ENCODE measurements at places on chromosomes 3 and 15. TPM values are rescaled to one million over a fixed set of nuclear protein-coding genes. Genes with fewer than 3 reads are reported as not detected.

GRCh38 chr3:64595253-64595694, 92.5 kb downstream of the ADAMTS9 start:
- no peak overlapping the region for H3K4me3 ChIP-seq
- H3K27me3 ChIP-seq, result no peaks in the 10 kb centered on the region
- H3K4me1 ChIP-seq, result no peaks in the 10 kb centered on the region
- no peaks in the 10 kb centered on the region for H3K36me3 ChIP-seq
- no peak for DNase-seq

DNA sequence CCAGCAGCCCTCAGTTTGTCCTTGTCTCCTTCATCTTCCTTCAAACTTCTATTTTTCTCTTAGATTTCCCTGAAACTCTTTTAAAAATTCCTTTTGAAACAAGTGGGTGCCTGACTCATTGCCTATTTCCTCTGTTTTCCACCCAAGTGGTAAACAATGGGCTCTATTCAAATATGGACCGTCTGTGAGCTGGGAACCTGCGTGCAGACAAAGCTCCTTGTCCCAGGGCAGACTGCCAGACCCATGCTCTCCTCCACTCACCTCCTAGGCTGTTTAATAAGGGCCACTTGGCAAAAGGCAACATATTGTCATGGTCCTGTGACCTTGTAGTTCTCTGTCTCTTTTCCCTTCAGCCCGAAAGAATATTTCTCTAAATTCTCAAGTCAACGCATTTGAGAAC, 332.7 kb upstream of the THBS1 start:
- no peaks in the 10 kb centered on the region for H3K36me3 ChIP-seq
- peaks cover 16% of the 10 kb centered on the region for H3K4me1 ChIP-seq
- no peak for DNase-seq
- H3K27me3 ChIP-seq, result peaks cover 9% of the 10 kb centered on the region
- no peak overlapping the region for H3K4me3 ChIP-seq

The COL8A1 gene
- not detected for total RNA-seq

- DNase-seq, result no peak
- H3K4me1 ChIP-seq, result no peaks in the 10 kb centered on the region
- H3K4me3 ChIP-seq, result no peak overlapping the region
- no peaks in the 10 kb centered on the region for H3K36me3 ChIP-seq
Measured at GRCh38 chr3:193879099-193879863, 256.7 kb upstream of the HES1 start.

DNA sequence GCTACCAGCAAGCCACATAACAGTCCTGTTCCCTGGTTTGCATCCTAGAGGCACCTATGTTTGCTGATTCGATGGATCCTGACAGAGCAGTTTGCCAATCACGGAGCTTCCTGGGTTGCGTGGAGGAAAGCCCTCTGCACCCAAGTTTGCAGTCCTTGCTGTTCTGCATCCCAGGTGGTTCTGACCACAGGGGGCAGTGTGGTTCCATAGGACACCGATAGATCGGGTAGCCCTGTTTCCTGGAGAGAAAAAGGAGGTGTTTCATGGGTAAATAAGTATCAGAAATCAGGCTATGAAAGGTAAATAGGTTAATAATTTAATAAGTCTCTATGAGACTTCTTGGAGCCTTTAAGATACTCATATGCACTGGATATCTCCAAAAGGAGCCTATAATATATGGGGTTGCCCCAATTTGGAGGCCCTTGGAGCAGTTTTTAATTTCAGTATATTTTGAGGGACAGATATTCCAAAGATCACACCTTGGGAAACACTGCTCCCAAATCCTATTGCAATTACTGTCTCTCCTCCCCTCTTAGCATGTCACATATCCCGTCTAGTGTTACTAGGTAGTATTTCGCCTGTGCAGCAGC, 194.6 kb upstream of the TPM1 start:
- peak; percentile 73 for DNase-seq
- H3K4me3 ChIP-seq, result no peak overlapping the region
- H3K4me1 ChIP-seq, result no peaks in the 10 kb centered on the region

- H3K27me3 ChIP-seq, result no peaks in the 10 kb centered on the region
- H3K4me1 ChIP-seq, result peaks cover 1% of the 10 kb centered on the region
- no peaks in the 10 kb centered on the region for H3K36me3 ChIP-seq
- no peak overlapping the region for H3K27ac ChIP-seq
Measured at GRCh38 chr3:50388016-50388719, 28.8 kb upstream of the TMEM115 start.

DNA sequence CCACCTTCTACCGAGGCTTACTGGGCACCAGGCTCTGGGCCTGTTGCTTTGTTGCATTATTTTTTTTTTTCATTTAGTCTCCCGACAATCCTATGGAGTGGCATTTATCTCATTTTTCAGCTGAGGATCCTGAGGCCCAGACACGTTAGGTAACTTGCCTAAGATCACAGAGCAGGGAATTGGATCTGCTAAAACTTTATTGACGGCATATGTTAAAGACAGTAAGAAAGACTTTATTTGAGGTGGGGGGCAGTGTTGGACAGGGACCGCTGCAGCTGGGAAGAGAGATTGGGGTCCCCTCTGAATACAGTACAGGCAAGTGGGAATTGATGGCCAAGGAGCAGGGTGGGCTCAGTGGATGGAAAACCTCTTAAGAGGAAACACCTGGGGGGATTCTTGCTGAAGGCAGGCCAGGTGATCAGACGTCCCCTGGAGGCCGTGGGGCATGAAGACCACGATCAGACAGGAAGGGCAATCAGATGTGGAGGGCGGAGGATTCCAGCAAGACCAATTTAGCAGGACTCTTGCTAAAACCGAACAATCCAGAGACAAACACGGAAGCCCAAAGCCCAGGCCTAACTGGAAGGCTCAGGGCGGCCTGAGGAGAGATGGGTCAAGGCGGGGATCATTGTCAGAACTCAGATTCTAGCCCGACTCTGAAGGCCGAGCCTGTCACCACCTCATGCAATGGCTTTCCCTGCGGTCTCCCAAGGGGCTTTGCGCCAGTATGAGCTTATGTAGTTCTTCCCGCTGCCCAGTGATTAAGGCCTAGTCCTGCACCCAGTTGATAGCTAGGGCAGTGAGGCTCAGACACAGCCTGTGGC, 53.7 kb downstream of the RGMA start:
- H3K4me3 ChIP-seq, result no peak overlapping the region
- peaks cover 2% of the 10 kb centered on the region for H3K27me3 ChIP-seq
- peaks cover 9% of the 10 kb centered on the region for H3K4me1 ChIP-seq
- H3K36me3 ChIP-seq, result no peaks in the 10 kb centered on the region
- DNase-seq, result no peak

DNA sequence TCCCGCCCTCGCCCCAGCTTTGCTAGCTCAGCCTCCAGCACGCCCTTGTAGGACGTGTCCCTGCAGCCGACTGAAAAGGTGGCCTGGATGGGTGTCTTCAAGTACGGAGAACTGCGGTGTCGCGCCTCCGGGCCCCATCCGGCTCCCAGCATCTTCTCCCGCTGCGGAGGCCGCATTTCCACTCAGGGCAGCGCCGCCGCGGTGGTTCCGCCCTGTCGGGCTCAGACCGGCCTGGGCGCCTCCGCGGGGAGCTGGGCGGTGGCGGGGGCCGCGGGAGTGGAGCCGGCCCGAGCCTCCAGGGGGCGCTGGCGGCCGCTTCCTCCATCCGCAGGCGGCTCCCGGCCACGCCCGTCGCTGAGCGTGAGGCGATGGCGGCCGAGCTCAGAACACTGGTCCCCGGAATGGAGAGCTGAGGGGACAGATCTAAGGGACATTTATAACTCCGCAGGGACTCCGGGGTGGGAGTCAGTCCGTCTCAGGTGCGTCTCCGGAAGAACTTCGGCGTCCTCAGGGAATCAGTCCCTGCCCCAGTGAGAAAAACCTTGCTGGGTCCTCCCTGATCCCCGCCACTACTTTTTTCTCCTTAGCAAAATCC, 13.6 kb upstream of the SMCO1 start:
- peaks cover 8% of the 10 kb centered on the region for H3K4me1 ChIP-seq
- no peaks in the 10 kb centered on the region for H3K36me3 ChIP-seq
- peak overlapping the region; percentile 74 for H3K4me3 ChIP-seq
- peak; percentile 93 for DNase-seq
- peaks cover 2% of the 10 kb centered on the region for H3K27me3 ChIP-seq
- peak overlapping the region; percentile 72 for H3K27ac ChIP-seq

The GRAMD1C gene
- total RNA-seq, result 0.87 TPM

GRCh38 chr15:98953000-98953787, 54.4 kb downstream of the PGPEP1L start:
- H3K27ac ChIP-seq, result peak overlapping the region; percentile 48
- H3K4me3 ChIP-seq, result no peak overlapping the region
- peak; percentile 61 for DNase-seq
- H3K4me1 ChIP-seq, result peaks cover 17% of the 10 kb centered on the region

DNA sequence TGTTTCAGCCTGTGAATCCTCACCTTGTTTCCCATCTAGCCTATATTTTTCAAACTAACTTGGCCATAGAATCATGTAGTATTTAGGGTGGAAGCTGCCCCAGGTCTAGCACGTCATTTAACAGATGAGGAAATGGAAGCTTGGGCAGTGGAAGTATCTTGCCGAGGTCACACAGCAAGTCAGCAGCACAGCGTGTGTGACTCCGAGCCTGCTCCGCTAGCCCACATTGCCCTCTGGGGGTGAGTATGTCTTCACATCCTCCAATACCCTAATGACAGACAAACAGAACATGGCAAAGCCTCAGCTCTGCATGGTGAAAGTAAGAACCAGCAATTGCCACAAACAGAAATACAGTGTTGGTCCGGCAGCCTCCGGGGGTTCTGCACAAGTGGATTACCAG, 2.2 kb upstream of the CCR5 start:
- peak overlapping the region; percentile 32 for H3K27ac ChIP-seq
- DNase-seq, result peak; percentile 65
- no peaks in the 10 kb centered on the region for H3K36me3 ChIP-seq
- H3K4me1 ChIP-seq, result peaks cover 36% of the 10 kb centered on the region

GRCh38 chr3:51605938-51606337, 65.1 kb upstream of the TEX264 start:
- peaks cover 23% of the 10 kb centered on the region for H3K4me1 ChIP-seq
- H3K27me3 ChIP-seq, result no peaks in the 10 kb centered on the region
- peak overlapping the region; percentile 53 for H3K27ac ChIP-seq
- peaks cover 19% of the 10 kb centered on the region for H3K36me3 ChIP-seq

The SLC6A6 gene
- total RNA-seq, result 54.2 TPM

The LDHAL6B gene
- not detected for total RNA-seq

The TF gene
- total RNA-seq, result 0.12 TPM

GRCh38 chr15:73681063-73681462, 3.1 kb upstream of the CD276 start:
- H3K36me3 ChIP-seq, result no peaks in the 10 kb centered on the region
- H3K4me3 ChIP-seq, result no peak overlapping the region
- DNase-seq, result no peak
- H3K4me1 ChIP-seq, result peaks cover 33% of the 10 kb centered on the region

The GOLGA6D gene
- not detected for total RNA-seq

- no peaks in the 10 kb centered on the region for H3K36me3 ChIP-seq
- no peak overlapping the region for H3K27ac ChIP-seq
- H3K4me3 ChIP-seq, result no peak overlapping the region
- H3K4me1 ChIP-seq, result no peaks in the 10 kb centered on the region
Measured at GRCh38 chr3:176583956-176584355, 613.3 kb downstream of the TBL1XR1 start.

DNA sequence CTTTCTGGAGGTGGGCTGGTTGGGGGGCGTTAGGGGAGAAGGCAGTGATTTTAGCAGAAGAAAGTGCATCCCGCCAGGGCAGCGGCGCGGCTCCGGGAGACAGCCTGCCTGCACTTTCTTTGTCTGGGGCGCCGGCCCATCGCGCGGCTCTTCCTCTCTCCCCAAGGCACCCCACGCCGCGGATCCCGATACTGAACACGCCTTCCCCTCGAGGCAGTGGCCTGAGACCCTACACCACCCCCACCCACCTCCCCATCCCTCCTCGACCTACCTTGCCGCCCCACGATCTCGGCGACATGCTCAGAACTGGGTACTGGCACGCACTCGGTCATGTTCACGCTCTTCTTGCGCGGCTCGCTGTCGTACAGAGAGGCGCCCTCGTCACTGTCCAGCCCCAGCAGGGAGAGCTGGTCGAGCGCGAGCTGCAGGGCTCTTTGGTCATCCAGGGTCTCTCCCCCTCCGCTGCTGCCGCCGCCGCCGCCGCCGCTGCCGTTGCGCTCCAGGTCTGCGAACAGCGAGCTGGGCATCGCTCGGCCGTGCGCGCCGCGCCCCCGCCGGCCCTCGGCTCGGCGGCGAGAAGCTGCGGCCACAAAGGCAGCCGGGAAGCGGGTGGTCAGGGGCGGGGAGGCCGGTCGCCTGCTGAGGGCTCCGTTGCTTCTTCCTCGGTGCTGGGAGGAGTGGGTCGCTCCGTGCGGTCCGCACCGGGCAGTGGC, 483 bp downstream of the MEX3B start:
- peaks cover 21% of the 10 kb centered on the region for H3K27me3 ChIP-seq
- DNase-seq, result peak; percentile 53
- no peak overlapping the region for H3K27ac ChIP-seq
- H3K36me3 ChIP-seq, result no peaks in the 10 kb centered on the region
- peaks cover 12% of the 10 kb centered on the region for H3K4me1 ChIP-seq

DNA sequence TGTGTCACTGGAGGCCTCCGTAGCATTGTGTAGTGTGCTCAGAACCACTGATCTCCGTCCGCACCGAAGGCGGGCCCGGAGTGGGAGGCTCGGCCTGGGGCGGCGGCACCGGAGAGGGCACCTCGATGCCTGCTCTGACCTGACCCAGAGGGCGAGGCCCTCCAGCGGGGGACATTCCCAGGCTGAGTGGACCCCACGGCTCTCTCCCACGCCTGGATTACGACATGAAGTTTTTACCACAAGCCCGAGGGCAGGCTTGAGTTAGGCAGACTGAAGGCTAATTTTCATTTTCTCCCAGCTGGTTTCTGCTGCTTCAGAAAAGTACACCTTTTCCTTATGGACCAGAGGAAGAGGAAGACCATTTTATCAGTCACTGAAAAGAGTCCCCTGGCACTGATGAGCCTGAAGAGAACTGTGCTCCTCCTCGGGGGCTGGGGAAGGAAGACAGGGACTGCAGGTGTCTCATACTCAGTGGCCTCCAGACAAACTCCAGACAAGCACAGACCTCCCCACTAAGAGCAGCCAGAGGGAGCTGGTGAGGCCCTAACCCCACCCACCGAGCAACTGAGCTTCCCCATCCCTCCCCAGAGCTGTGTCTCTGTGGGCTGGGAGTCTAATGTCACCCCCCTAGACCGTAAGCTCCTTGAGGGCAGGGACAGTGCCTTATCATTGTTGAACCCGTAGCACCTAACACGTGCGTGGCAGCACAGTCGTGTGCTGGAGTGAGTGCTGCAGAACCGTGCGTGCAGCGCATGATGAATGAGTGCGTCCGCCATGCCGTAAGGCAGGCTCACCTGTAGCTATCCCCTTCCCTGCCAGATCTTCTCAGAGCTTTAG, 74.5 kb upstream of the BLM start:
- H3K27ac ChIP-seq, result no peak overlapping the region
- no peak overlapping the region for H3K4me3 ChIP-seq
- H3K27me3 ChIP-seq, result no peaks in the 10 kb centered on the region
- peaks cover 2% of the 10 kb centered on the region for H3K4me1 ChIP-seq
- DNase-seq, result no peak
- peaks cover 34% of the 10 kb centered on the region for H3K36me3 ChIP-seq

- DNase-seq, result no peak
- H3K4me3 ChIP-seq, result no peak overlapping the region
- H3K36me3 ChIP-seq, result no peaks in the 10 kb centered on the region
- H3K4me1 ChIP-seq, result no peaks in the 10 kb centered on the region
- H3K27ac ChIP-seq, result no peak overlapping the region
- peaks cover 29% of the 10 kb centered on the region for H3K27me3 ChIP-seq
Measured at GRCh38 chr3:70640481-70640880, 328.0 kb upstream of the MDFIC2 start.

GRCh38 chr15:26126819-26127387, 263.8 kb upstream of the ATP10A start:
- H3K27ac ChIP-seq, result no peak overlapping the region
- no peak overlapping the region for H3K4me3 ChIP-seq
- H3K27me3 ChIP-seq, result peaks cover 18% of the 10 kb centered on the region
- no peaks in the 10 kb centered on the region for H3K4me1 ChIP-seq

The MCTP2 gene
- 25.2 TPM for total RNA-seq

The ZNF385D gene
- total RNA-seq, result not detected

Measured in activated CD4-positive, alpha-beta T cell treated with anti-CD3 and anti-CD28 coated beads for 36 hours (primary cell).